GM12878 (cell line): ENCODE measurements at places on chromosomes 11 and 22. TPM values are rescaled to one million over a fixed set of nuclear protein-coding genes. Genes with fewer than 3 reads are reported as not detected.

Gene ZP1
- total RNA-seq = not detected in 2 replicates

Gene PTPN5
- not detected in 2 replicates for total RNA-seq

Gene ACR
- not detected in 2 replicates for total RNA-seq

Gene RAG1
- total RNA-seq = 0.05 TPM in 1 of 2 replicates, not detected in the other

Gene SLC5A1
- not detected in 2 replicates for total RNA-seq

Gene SLC29A2
- total RNA-seq = 4.7 and 6.0 TPM in 2 replicates
